ENCODE measurements at places on chromosomes 6 and 20.

DNA sequence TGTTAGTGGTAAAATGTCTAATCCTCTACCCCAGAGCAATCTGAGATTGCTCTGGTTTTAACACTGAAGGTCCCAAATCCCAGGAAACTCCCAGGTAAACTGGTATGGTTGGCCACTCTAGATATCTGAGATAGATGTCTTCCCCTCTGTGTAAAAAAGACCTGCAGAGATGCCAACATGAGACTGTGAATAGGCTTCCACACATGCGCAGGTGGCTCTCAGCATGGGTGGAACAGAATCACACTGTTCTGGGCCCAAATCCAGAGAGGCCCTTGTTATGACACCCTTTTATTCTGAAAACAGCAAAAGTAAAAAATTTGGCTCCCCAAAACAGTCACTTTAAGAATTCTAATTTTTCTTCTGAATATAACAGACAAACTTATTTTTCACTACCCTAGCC lies 88.7 kb upstream of the BMP5 start:
- no peak for DNase-seq

- no peak for DNase-seq
Observed at GRCh38 chr6:126077810-126078776, 91.8 kb downstream of the TRMT11 start.

DNA sequence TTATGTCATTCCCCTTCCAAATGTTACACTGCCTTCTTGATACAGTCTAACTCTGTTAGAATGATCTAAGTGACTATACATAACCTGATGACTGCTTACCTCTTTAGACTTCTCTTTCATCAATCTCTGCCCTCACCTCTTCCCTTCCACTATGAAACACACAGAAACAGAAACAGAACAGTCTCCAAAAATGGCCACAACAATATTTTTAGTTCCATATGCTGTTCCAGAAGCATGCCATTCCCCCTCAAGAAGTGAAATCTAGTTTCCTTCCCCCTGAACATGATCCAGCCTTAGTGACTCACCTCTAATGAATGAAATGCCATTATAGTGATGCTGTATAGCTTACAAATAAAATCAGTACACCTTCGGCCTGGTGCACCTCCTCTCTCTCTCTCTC lies 229.3 kb upstream of the TENT5A start:
- no peak for DNase-seq

DNA sequence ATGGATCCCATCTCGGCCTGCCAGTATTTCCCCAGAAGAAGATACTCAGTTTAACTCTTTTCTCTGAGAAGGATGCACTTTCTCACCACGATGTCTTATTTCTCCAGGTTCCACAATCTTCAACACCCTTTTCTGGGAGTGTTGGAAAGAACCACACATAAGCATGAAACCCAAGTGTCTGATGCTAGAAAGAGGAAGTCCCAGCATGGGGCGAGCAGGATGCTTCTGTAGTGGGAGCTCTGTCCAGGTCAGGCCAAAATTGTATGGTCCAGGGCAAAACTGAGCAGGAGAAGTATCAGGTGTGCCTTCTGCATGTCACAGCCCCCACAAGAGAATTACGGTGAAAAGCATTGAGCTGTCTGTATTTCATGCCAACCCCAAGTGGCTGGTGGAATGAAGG lies 11.0 kb downstream of the TREM1 start:
- DNase-seq: no peak
